ENCODE measurements at places on chromosomes 13 and 19. TPM values are rescaled to one million over a fixed set of nuclear protein-coding genes. Genes with fewer than 3 reads are reported as not detected.

Gene WDR88
- 0.31 TPM for total RNA-seq

Gene ZNF575
- 1.9 TPM for total RNA-seq

Gene CDX2
- total RNA-seq = 5.1 TPM

Gene C2CD4C
- total RNA-seq = 13.6 TPM

Gene CGB2
- not detected for total RNA-seq

Gene MYO1F
- total RNA-seq = 0.33 TPM

Gene STARD13
- 6.5 TPM for total RNA-seq

Gene WDR87
- total RNA-seq = not detected

Gene SYDE1
- 47.7 TPM for total RNA-seq

Gene ERICH6B
- total RNA-seq = not detected

Gene ZNF846
- total RNA-seq = 10.2 TPM

Gene PDX1
- total RNA-seq = 3.4 TPM

Gene ATP13A1
- total RNA-seq = 62.3 TPM

GRCh38 chr13:20405691-20406090 lies 120.0 kb downstream of the CRYL1 start:
- DNase-seq = no peak

GRCh38 chr19:32302778-32303177 lies 42.6 kb upstream of the ZNF507 start:
- DNase-seq = no peak

- no peak for DNase-seq
Observed at GRCh38 chr13:41017817-41018601, 1.1 kb downstream of the ELF1 start.

GRCh38 chr19:53868892-53869804 lies 1.5 kb downstream of the MYADM start:
- no peak for DNase-seq

DNA sequence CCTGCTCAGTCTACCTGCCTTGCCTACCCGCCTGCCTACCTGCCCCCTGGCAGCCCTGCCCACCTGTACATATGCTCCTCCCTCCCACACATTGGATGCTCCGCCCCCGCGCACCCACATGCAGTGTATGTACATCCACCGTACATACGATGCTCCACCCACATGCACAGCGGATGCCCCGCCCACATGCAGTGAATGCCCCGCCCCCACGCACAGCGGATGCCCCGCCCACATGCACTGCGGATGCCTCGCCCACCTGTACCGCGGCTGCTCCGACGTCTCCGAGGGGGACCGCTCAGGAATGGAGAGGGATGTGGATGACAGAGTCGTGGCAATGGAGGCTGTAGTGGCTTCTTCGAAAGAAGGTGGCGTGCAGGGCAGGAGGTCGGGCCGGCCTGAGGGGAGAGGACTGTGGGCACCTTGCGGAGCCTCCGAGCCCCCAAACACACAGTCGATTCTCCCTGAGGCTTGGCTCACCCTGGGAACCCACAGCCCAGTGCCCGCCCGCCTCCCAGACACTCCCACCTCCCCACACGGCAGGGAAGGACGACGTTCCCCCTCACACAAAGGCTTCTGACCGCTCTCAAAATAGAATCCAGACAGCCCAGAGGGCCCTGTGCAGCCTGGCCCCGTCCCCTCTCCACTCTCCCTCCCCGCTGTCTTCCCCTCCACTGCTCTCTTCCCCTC lies 16.5 kb upstream of the CACTIN start:
- DNase-seq = no peak

- no peak for DNase-seq
Observed at GRCh38 chr19:33904681-33905080, 108.0 kb downstream of the KCTD15 start.

DNA sequence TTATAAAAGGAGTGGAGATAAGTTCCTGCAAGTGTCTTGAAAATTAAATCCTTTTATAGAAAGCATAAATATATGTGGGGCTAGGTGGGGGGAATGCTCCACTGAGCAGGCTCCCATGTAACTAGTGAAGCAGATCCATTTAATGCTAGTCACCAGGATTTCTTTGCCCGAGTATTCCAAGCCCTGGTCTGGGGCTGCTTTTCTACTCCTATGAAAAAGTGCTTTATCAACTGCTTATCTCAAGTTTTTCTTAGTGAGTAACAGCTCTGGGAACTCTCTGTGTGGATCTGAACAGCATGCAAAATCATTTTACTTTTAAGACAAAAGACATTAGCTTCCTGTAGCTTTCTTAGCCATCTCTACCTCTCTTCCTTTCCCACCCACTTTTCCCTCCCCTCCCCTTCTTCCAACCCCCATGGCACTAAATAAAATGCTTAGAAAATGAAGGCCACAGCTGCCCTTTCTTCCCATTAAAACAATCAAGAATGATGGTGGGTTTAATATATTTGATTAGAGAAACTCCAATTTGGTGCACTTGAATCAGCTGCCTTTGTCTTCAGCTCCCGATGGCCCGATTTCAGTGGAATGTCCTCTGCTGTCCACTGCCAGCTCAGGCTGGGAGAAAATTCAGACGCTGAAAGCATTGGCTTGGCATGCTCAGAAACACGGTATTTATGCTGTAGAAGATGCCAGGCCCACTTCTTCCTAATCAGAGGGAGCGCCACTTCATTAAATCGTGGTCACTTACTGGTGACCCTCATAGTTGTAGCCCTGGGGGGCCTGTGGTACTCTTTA lies 475.1 kb downstream of the FOXO1 start:
- no peak for DNase-seq

GRCh38 chr13:41941174-41941573 lies 19.7 kb downstream of the VWA8 start:
- DNase-seq = no peak

DNA sequence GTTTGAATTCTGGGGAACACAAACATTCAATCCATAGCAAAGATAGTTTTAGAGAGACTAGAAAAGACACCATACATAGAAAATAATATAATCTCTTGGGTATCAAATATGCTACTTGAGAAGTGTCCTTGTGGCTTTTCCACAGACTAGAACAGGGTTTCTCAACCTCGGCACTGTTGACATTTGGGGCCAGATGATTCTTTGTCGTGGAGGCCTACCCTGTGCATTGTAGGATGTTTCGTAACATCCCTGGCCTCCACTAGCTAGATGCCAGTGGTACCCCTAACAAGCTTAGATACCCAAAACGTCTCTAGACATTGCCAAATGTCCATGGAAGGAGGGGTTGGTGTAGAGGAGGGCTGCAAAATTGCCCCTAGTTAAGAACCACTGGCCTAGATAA lies 2.2 kb upstream of the ESD start:
- DNase-seq = no peak

DNA sequence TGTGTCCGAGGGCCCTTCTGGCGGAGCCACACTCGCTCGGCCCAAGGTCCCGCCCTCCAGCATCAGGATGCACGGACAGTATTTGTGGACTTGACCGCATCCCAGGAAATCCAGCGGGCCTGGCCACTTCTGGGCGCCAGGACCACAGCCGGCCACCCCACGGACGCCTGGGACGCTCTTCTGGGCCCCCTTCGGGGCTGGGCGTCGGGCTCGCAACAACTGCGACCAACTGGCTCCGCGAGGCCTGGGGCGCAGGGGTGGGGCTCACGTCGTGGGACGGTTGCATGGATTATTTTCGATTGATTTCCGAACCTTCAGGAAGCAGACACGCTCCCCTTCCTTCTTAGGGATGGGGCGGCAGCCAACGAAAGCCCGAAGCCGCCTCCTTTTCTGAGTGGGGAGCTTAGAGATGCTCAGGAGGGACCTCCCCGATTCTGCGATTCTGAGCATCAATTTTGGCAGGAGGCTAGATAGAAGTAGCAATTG lies 521 bp upstream of the NUP58 start:
- no peak for DNase-seq

- no peak for DNase-seq
Observed at GRCh38 chr13:36130193-36130551, 1.0 kb downstream of the DCLK1 start.

- DNase-seq = no peak
Observed at GRCh38 chr13:112101360-112101930, 34.5 kb downstream of the SOX1 start.

DNA sequence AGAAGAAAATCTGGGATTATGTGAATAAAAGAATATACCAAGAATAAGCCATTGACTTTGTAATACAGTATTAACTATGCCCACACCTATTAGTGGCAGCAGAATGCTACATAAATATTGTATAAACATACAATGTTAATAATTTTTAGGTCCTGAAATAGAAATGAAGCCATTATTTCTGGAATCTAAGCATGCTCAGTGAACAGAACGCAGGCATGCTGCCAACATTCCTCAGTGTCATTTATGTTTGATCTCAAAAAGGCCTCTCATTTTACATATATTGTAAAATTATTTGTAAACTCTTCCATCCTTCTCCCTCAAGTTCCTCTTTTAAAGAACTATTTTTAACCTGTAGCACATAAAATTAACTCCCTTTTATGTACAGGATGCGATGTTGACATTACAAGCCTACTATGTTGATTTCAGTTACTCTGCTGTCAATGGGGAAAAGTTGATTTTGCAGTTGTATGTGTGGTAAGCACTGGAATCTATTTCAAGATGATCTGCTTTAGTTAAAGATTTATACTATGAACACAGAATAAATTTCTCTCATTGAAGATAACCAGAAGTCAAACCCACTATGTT lies 118.8 kb downstream of the VWA8 start:
- no peak for DNase-seq

DNA sequence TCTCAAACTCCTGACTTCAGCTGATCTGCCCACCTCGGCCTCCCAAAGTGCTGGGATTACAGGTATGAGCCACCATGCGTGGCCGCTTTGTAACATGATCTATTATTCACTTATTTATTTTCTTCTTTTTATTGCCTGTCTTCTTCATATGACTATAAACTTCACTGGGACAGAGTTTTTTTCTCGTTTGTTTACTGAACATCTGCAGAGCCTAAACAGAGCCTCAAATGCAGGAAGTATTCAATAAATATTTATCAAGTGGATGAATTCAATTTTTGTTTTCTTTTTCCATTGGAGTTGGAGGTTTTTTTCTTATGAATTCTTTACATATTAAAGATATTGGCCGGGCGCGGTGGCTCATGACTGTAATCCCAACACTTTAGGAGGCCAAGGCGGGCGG lies 54.7 kb downstream of the SKA3 start:
- no peak for DNase-seq

DNA sequence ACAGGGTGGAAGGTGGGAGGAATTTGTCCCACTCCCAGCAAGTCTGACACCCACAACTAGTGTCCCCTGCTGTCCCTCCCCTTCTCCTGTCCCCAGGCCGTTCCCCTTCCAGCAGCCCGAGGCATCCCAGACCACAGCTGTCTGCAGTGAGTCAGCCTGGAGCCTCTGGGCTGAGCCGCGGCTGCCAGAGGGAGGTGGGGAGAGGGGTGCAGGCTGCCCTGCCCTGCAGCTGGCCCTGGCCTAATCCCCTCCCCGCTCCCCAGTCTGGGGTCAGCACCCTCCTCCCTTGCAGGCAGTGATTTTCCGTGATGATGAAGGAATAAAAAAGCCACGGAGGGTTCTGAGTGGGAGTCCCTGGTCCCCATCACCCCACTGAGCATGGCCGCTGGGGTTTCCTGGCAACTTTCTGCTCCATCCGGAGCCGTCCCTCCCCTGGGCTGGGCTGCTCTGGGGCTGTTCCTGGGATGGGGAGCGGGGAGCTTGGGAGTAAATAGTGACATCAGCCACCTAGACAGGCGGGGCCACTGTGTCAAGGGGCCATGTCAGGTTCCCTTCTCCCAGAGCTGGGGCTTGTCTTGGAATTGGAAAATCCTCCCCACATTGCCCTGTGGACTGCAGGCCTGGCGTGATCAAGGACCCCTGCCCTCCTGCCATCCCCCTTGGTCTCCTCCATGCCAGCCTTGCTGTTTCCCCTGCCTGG lies 16.8 kb downstream of the SPC24 start:
- DNase-seq = no peak

- DNase-seq = no peak
Observed at GRCh38 chr19:46967578-46968032, 52.0 kb upstream of the NPAS1 start.

GRCh38 chr13:65860306-65860705 lies 1369.8 kb downstream of the PCDH9 start:
- DNase-seq = no peak

GRCh38 chr19:41416194-41416674 lies 10.9 kb downstream of the B3GNT8 start:
- no peak for DNase-seq

DNA sequence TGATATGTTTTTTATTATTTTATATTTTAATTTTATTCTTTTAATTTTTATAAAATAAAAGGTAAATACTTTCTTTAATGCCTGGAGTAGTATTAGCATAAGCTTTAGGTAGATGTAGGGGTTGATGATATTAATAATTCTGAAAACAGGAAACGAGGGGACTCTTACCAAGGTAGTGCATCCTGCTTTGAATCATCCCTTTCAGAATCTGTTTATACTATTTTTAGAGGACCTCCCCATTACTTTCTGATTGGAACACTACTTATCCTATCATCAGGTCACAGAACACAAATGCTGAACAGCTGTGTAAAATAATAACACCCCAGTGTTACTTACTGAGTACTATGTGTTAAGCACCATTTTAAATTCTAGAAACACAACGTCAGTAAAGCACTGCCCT lies 27.3 kb downstream of the COG6 start:
- DNase-seq = no peak

DNA sequence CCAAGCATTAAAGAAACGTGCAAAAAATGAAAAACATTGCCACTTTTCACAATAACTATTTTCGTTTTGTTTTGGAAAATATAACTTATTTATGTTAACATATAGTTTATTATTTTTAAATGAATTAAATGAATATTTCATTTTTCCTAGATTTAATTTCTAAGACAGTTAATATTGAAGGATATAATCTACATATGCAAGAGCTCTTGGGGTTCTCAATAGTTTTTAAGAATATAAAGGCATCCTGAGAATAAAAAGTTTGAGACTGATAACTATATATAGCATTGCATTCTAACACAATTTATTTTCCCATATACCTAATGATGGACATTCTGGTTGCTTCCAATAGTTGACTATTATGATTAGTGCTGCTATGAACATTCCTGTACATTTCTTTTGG lies 19.9 kb downstream of the ZNF461 start:
- DNase-seq = no peak

- no peak for DNase-seq
Observed at GRCh38 chr13:91123456-91124127, 223.9 kb upstream of the MIR17HG start.

DNA sequence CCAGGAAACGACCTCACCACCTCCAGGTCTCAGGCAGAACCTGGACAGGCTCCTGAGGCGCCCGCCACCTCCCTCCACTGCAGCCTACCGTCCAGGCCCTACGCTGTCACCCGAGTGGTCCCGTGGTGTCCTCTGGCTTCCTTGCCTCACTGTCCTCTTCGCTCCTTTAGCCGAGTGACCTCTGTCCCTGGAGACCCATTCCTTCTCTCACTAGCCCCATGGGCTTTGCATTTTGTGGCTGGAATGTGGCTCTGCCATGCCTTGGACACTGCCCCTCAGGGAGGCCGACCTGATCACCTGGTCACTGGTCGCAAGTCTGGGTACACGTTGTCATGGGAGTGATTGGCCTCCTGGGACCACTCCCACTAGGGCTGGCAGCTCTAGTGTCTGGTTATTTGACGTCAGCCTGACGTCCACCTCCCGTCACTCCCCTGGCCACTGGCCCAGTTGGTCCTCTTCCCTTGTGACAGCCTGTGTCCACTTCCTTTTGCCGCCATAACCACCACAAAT lies 17.9 kb downstream of the SLC25A42 start:
- DNase-seq = no peak
